ENCODE measurements at places on chromosomes 16 and 17. TPM values are rescaled to one million over a fixed set of nuclear protein-coding genes. Genes with fewer than 3 reads are reported as not detected.

The SEPTIN12 gene
- not detected for total RNA-seq

GRCh38 chr17:44177640-44178039 is 7.1 kb downstream of the ASB16 start:
- no peak overlapping the region for H3K27ac ChIP-seq
- no peak overlapping the region for H3K4me3 ChIP-seq
- peaks cover 5% of the 10 kb centered on the region for H3K4me1 ChIP-seq
- H3K36me3 ChIP-seq: peaks cover 20% of the 10 kb centered on the region

GRCh38 chr16:12544477-12545296 is 259.0 kb downstream of the CPPED1 start:
- DNase-seq: no peak
- no peak overlapping the region for H3K4me3 ChIP-seq
- H3K27me3 ChIP-seq: no peaks in the 10 kb centered on the region
- H3K27ac ChIP-seq: no peak overlapping the region

The GLIS2 gene
- total RNA-seq: 0.52 TPM

DNA sequence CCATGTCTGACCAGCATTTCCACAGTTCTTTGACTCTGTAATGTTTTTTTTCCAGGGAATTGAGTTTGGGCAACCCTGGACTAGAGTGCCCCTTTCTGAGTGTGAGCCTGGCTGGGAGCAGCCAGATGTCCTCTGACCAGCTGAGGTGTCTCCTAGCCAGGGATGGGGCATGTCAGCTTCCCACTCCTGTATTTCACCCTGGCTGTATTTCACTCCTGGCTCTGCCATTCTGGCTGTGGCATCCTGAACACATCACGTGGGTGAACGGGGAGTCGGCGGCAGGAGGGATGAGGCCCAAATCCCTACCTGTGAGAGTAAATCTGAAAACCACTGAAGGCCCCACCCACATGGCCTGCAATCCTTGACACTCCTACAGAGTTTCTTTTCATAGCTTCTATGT is 31.3 kb downstream of the KDM8 start:
- peaks cover 89% of the 10 kb centered on the region for H3K4me1 ChIP-seq
- no peaks in the 10 kb centered on the region for H3K27me3 ChIP-seq
- H3K36me3 ChIP-seq: peaks cover 43% of the 10 kb centered on the region
- peak overlapping the region; percentile 17 for H3K4me3 ChIP-seq
- H3K27ac ChIP-seq: peak overlapping the region; percentile 99
- no peak for DNase-seq

The TMEM219 gene
- 64.8 TPM for total RNA-seq

- H3K27ac ChIP-seq: no peak overlapping the region
- H3K4me3 ChIP-seq: no peak overlapping the region
- no peaks in the 10 kb centered on the region for H3K4me1 ChIP-seq
- no peaks in the 10 kb centered on the region for H3K27me3 ChIP-seq
Measured at GRCh38 chr17:652314-652713, 62.3 kb downstream of the VPS53 start.

GRCh38 chr17:73952082-73952479 is 251.4 kb upstream of the RPL38 start:
- H3K4me3 ChIP-seq: no peak overlapping the region
- no peak for DNase-seq

All from activated CD4-positive, alpha-beta memory T cell treated with anti-CD3 and anti-CD28 coated beads for 36 hours (primary cell).